Pancreas (tissue), 10 donors: ENCODE measurements at places on chromosomes 6 and 20. TPM values are rescaled to one million over a fixed set of nuclear protein-coding genes. Genes with fewer than 3 reads are reported as not detected.

CALHM5 gene
- total RNA-seq = 0.04 TPM

PBOV1 gene
- not detected for total RNA-seq

BTNL2 gene
- total RNA-seq = not detected

C6orf58 gene
- total RNA-seq = not detected

TBXT gene
- not detected for total RNA-seq

BPIFB3 gene
- not detected for total RNA-seq

NKX2-4 gene
- not detected for total RNA-seq

CHRNA4 gene
- not detected for total RNA-seq

USP49 gene
- total RNA-seq = 1.2 TPM

TXLNB gene
- 0.05 TPM for total RNA-seq

C2 gene
- 2.0 TPM for total RNA-seq

DNA sequence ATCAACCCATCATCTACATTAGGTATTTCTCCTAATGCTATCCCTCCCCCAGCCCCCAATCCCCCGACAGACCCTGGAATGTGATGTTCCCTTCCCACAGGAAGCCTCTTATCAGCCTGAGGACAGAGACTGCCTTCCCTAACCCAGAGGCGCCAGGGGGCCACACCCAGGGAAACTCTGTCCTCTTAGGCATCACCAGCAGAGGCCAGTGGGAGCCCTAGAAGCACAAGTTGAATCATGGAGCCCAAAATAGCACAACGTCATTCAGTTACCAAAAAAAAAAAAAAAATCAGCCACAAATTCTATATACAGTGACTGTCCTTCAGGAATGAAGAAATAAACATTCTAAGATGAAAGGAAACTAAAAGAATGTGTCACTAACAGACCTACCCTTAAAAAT, 625.7 kb downstream of the TFAP2A start:
- DNase-seq = no peak
- H3K27ac ChIP-seq = no peak overlapping the region
- H3K36me3 ChIP-seq = no peaks in the 10 kb centered on the region

DNA sequence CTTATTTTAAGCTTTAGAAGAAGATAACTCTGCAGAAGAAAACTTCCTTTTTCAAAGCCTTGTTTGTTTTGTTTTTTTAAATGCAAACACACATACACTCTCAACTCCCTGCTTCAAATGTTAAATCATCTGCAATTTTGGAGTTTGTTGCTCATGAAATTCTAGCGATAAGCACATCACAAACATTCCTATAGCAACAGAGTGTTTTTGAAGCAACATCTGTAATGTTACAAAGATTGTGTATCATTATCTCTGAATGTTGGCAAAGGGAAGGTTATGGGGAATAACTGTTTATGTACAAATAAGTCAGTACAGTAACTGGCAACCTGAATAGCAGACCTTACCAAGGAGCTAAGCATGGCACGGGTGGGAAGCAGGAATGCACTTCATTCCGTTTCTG, 84.8 kb upstream of the MRPS10 start:
- H3K27ac ChIP-seq = no peak overlapping the region
- H3K27me3 ChIP-seq = no peaks in the 10 kb centered on the region

GRCh38 chr6:144657691-144658090, 372.6 kb downstream of the UTRN start:
- H3K4me1 ChIP-seq = peaks cover 28% of the 10 kb centered on the region
- no peaks in the 10 kb centered on the region for H3K36me3 ChIP-seq
- no peak overlapping the region for H3K27ac ChIP-seq

GRCh38 chr6:109298605-109299264, 83.5 kb downstream of the CD164 start:
- no peak for DNase-seq
- no peaks in the 10 kb centered on the region for H3K36me3 ChIP-seq
- no peak overlapping the region for H3K27ac ChIP-seq
- peaks cover 7% of the 10 kb centered on the region for H3K4me1 ChIP-seq

GRCh38 chr6:154473324-154473723, 37.2 kb downstream of the CNKSR3 start:
- no peak overlapping the region for H3K4me3 ChIP-seq
- H3K4me1 ChIP-seq = no peaks in the 10 kb centered on the region
- H3K27me3 ChIP-seq = no peaks in the 10 kb centered on the region
- DNase-seq = no peak
- H3K27ac ChIP-seq = no peak overlapping the region

GRCh38 chr6:30328397-30328796, 1.7 kb downstream of the TRIM39 start:
- H3K27ac ChIP-seq = no peak overlapping the region
- no peak overlapping the region for H3K4me3 ChIP-seq
- no peak for DNase-seq
- H3K27me3 ChIP-seq = no peaks in the 10 kb centered on the region
- H3K36me3 ChIP-seq = no peaks in the 10 kb centered on the region

DNA sequence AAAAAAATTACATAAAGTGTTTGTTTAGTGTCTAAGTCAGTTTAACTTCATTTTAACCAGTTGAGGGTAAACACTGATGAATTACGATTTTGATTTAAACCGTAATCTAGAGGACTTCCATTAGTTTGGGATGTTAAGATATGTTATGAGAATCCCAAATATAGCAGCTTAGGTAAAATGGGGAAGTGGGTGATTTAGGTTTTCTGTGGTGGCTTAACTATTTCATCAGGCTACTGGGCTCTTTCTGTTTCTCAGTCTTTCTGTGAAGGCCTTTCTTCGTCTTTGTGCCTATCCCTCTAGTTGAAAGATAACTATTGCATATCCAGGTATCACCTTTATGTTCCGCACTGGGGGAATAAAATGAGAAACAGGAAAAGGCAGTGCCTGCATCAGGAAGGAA, 27.9 kb downstream of the CENPW start:
- H3K27ac ChIP-seq = no peak overlapping the region
- H3K4me3 ChIP-seq = no peak overlapping the region
- DNase-seq = no peak
- H3K4me1 ChIP-seq = no peaks in the 10 kb centered on the region
- no peaks in the 10 kb centered on the region for H3K36me3 ChIP-seq

GRCh38 chr6:16355238-16355637, 116.9 kb downstream of the GMPR start:
- no peaks in the 10 kb centered on the region for H3K4me1 ChIP-seq
- no peak for DNase-seq
- H3K27me3 ChIP-seq = no peaks in the 10 kb centered on the region

GRCh38 chr6:43216200-43216599, 13.1 kb downstream of the DNPH1 start:
- no peaks in the 10 kb centered on the region for H3K27me3 ChIP-seq
- H3K27ac ChIP-seq = no peak overlapping the region
- no peaks in the 10 kb centered on the region for H3K36me3 ChIP-seq

GRCh38 chr6:89836639-89837222, 7.1 kb downstream of the CASP8AP2 start:
- DNase-seq = no peak
- H3K27ac ChIP-seq = no peak overlapping the region
- no peaks in the 10 kb centered on the region for H3K27me3 ChIP-seq
- no peak overlapping the region for H3K4me3 ChIP-seq

DNA sequence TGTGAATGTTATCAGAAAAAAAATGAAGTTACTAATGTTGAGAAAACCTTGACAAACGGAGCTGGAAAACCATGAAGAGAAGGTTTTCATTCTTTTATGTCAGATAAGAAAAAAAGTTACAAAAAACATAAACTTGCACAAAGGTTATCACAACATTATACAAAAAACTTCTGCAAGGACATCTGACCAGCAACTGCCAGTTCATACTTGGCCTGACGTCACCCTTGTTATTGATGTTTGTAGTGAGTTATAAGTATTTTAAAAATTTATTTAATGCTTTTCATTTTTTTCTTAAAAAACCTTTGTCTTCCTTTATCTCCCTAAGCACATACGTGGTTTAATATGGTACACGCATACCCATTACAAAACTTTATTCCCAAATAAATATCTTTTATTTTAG, 16.3 kb downstream of the GSTA3 start:
- no peaks in the 10 kb centered on the region for H3K27me3 ChIP-seq
- no peak for DNase-seq
- no peak overlapping the region for H3K4me3 ChIP-seq
- H3K36me3 ChIP-seq = no peaks in the 10 kb centered on the region

GRCh38 chr6:125818772-125819260, 28.1 kb downstream of the NCOA7 start:
- peaks cover 71% of the 10 kb centered on the region for H3K4me1 ChIP-seq
- H3K4me3 ChIP-seq = no peak overlapping the region
- H3K36me3 ChIP-seq = no peaks in the 10 kb centered on the region
- DNase-seq = no peak

- H3K27ac ChIP-seq = no peak overlapping the region
- no peak for DNase-seq
- H3K36me3 ChIP-seq = no peaks in the 10 kb centered on the region
- H3K4me1 ChIP-seq = no peaks in the 10 kb centered on the region
Measured at GRCh38 chr6:125421836-125422235, 120.1 kb upstream of the HDDC2 start.

DNA sequence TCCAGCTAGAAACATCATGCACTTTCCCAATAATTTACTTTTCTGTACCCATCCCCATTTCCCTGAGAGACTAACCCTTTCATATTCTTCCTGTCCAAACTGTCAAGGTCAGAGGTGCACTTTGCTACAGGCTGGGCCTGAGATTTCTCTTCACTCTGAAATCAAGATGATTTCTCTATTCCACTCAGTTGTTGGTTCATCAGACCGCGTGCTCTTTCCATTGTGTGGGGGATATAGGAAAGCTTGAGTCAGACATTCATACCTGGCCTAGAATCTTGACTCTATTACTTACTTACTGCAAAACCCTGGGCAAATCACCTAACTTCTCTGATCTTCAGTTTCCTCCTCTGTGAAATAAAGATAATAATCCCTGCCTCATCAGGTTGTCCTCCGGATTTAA, 4.7 kb upstream of the ZDHHC14 start:
- no peak overlapping the region for H3K27ac ChIP-seq
- no peaks in the 10 kb centered on the region for H3K4me1 ChIP-seq
- H3K27me3 ChIP-seq = no peaks in the 10 kb centered on the region
- H3K36me3 ChIP-seq = no peaks in the 10 kb centered on the region
- H3K4me3 ChIP-seq = no peak overlapping the region
- no peak for DNase-seq

GRCh38 chr20:10701607-10702006, 27.8 kb upstream of the JAG1 start:
- no peaks in the 10 kb centered on the region for H3K36me3 ChIP-seq
- H3K27ac ChIP-seq = no peak overlapping the region
- H3K27me3 ChIP-seq = no peaks in the 10 kb centered on the region
- no peak for DNase-seq
- H3K4me3 ChIP-seq = no peak overlapping the region
- H3K4me1 ChIP-seq = peaks cover 8% of the 10 kb centered on the region

GRCh38 chr20:10547276-10548114, 112.4 kb downstream of the SLX4IP start:
- H3K4me1 ChIP-seq = peaks cover 20% of the 10 kb centered on the region
- no peak for DNase-seq
- no peak overlapping the region for H3K27ac ChIP-seq
- no peaks in the 10 kb centered on the region for H3K36me3 ChIP-seq
- no peak overlapping the region for H3K4me3 ChIP-seq
- no peaks in the 10 kb centered on the region for H3K27me3 ChIP-seq

DNA sequence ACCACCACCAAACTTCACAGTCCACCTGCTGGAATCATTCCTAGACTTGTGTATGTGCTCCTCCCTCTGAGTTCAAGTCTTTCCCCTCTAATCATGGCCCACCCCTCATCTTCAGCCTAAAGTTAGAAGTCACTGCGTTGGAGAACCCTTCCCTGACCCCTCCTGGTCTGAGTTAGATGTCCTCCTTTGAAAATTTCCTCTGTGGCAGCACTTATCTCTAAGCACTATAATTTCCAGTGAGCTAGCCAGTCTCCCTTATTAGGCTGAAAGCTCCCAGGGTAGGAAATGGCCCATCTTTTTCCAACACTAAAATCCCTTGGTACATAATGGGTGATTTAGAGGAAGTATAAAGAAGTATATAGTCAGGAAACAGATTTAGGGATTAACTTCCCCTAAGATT, 63.2 kb downstream of the SESN1 start:
- H3K36me3 ChIP-seq = no peaks in the 10 kb centered on the region
- no peak overlapping the region for H3K27ac ChIP-seq
- H3K4me1 ChIP-seq = no peaks in the 10 kb centered on the region
- no peaks in the 10 kb centered on the region for H3K27me3 ChIP-seq

DNA sequence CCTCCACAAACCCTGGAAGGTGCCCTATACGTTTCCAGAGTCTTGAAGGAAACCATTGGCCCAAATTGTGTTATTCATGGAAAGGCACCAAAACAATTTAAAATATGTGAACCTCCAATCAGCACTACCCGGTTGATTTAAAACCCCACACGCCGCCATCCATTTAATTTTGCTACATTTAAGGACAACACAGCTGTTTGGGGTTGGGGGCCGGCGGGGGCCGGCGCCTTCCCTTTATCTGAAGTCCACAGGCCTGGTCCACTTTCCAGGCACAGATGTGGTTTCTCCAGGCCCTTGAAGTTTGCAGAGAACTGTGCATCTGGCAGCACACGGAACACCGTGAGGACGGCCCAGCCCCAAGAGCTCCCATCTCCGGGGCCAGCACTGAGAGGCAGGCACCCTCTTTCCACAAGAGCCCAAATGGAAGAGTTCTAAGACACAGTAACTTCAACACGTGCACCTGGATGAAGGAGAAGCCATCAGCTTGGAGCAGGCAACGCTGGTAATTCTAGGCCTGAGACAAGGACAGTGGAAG, 16.8 kb upstream of the FRMD1 start:
- H3K4me3 ChIP-seq = no peak overlapping the region
- no peak for DNase-seq
- H3K27me3 ChIP-seq = no peaks in the 10 kb centered on the region
- peaks cover 6% of the 10 kb centered on the region for H3K4me1 ChIP-seq

GRCh38 chr6:14671261-14671681, 553.7 kb downstream of the CD83 start:
- no peaks in the 10 kb centered on the region for H3K27me3 ChIP-seq
- H3K4me3 ChIP-seq = no peak overlapping the region
- H3K36me3 ChIP-seq = no peaks in the 10 kb centered on the region
- no peak for DNase-seq
- no peaks in the 10 kb centered on the region for H3K4me1 ChIP-seq

DNA sequence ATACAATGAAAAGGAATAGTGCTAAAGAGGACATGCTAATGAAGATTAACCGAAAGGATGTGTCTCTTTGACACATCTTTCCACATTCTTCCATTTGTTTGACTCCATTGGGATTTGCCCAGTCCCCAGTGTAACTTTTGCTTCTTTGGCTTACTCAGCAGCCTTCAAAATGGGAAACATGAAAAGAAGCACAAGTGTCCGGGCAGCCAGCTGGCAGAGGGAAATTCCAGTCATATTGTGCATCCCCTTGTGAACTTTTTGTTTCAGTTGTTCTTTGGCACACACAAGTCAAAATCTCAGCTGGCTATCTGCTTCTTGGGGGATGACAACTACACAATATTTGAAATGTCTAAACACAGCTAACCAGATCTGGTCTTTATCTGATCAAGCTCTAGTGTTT, 157.4 kb downstream of the OGFRL1 start:
- no peak overlapping the region for H3K4me3 ChIP-seq
- H3K27me3 ChIP-seq = no peaks in the 10 kb centered on the region
- no peak for DNase-seq
- H3K36me3 ChIP-seq = no peaks in the 10 kb centered on the region
- no peaks in the 10 kb centered on the region for H3K4me1 ChIP-seq

GRCh38 chr6:154218301-154218700, 138.3 kb downstream of the IPCEF1 start:
- H3K4me3 ChIP-seq = no peak overlapping the region
- H3K27ac ChIP-seq = no peak overlapping the region
- no peak for DNase-seq

- H3K4me3 ChIP-seq = no peak overlapping the region
- H3K27me3 ChIP-seq = no peaks in the 10 kb centered on the region
- no peak for DNase-seq
- H3K4me1 ChIP-seq = no peaks in the 10 kb centered on the region
Measured at GRCh38 chr6:158863646-158864045, 44.5 kb upstream of the EZR start.
